Esophagus mucosa (tissue), 1 donor: ENCODE measurements at places on chromosomes 2 and 18.
A peak's percentile ranks its signal among the peaks of the same experiment; 100 is the strongest.

GRCh38 chr18:13893418-13893760, 21.9 kb downstream of the MC2R start:
- ATAC-seq, result no peak

DNA sequence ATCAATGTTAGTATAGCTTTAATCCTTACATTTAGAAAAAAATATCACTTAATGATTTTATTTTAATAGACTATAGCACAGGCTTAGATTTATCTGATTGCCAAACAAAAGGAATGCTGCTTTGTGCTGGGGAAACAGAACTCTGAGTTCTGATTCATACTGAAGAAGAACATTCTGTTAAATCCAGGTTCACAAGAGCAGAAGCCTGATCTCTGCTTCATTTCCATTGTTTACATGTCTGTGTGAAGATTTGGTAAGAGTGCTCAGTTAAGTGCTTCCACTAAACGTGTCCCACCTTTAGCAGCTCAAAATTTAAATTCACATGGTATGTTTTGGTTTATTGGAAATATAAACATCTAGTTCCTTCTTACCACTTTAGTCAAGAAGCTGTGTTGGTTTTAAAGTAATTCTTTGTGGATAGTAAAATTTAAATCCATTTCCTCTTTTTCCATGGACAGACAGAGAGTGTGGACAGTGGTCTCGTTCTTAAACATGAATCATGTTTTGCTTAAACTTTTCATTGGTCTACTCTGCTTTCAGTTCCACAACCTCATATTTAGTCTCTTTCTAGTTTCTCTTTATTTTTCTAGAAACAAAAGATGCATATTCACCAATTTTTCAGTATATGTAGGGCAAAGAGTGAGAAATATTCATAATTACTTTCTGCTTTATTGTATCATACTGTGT, 59.1 kb downstream of the NYAP2 start:
- no peak for ATAC-seq

GRCh38 chr18:13443552-13443951, 225.0 kb downstream of the LDLRAD4 start:
- no peak for ATAC-seq

DNA sequence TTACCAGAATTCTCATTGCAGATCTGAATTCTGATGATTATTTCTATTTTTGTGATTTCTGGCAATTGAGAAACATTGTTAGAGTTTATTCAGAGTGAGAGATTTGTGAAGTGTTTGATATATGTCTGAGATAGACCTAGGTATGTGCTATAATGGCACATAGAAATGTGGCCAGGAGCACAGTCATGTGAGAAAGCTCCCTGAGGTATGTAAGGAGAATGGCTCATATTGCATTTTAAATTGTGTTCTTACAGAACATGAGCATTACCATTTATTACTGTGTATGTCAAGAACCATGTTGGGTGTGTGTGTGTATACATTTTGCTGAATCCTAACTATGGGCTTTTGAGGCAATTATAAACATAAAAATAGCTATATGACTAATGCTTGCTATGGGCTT, 101.2 kb downstream of the RAPGEF4 start:
- ATAC-seq, result no peak

GRCh38 chr2:8622199-8622911, 59.5 kb upstream of the ID2 start:
- no peak for ATAC-seq

DNA sequence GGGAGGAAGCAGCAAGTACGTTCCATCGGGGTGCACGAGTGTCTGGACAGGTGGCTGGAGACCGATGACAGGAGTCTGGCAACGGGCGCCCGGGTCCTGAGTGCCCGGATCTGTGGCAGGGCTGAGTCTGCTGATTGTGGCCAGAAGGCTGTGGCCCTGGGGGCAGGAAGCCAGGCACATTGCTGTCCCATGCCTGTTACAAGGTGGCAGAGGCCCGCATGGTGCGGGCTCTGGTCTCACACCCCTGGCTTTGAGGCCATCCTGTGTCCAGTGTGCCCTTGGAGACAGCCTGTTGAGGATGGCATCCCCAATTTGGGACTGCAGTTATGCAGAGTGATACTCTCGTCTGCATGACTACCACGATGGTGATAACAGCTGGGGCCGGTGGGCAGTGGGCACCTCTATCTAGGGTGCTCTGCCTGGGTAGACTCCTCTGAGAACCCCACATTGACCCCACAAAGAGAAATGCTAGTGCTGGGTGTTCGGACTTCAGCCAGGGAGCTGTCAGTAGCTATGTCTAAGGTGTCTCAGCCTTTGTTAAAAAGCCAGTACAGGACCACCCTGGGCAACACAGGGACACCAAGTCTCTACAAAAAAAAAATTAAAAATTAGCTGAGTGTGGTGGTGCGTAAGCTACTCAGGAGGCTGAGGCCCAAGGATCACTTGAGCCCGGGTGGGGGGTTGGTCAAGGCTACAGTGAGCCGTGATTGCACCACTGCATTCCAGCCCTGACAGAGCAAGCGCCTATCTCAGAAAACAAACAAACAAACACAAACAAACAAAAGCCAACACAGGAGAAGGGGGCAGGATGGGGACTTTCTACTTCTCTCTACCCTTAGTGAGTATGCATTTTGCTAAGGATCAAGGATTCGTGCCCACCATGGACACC, 88.3 kb downstream of the RHOB start:
- ATAC-seq, result no peak

DNA sequence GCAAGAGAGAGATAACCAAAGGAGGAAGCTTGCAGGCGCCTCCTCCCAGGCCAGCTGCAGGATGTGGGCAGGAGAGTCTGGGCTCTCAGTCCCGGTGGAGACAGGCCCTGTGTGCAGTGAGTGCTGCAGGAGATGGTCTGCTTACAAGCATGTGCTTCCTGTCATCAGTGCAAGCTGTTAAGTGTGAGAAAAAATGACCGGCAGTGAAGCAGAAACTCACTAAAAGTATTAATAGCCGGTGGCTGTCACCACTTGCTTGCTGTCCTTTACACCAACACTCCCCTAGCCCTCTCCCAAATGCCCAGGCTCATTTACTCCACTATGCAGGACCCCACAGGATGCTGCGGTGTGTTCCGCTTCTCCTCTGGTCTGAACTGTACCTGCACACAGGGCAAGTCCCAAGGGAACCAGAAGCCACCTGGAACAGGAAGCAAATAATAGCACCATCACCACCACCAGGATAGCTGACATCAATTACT, 435.6 kb upstream of the HS6ST1 start:
- ATAC-seq, result peak; percentile 58

GRCh38 chr2:113083296-113083695, 15.5 kb downstream of the IL1F10 start:
- no peak for ATAC-seq

DNA sequence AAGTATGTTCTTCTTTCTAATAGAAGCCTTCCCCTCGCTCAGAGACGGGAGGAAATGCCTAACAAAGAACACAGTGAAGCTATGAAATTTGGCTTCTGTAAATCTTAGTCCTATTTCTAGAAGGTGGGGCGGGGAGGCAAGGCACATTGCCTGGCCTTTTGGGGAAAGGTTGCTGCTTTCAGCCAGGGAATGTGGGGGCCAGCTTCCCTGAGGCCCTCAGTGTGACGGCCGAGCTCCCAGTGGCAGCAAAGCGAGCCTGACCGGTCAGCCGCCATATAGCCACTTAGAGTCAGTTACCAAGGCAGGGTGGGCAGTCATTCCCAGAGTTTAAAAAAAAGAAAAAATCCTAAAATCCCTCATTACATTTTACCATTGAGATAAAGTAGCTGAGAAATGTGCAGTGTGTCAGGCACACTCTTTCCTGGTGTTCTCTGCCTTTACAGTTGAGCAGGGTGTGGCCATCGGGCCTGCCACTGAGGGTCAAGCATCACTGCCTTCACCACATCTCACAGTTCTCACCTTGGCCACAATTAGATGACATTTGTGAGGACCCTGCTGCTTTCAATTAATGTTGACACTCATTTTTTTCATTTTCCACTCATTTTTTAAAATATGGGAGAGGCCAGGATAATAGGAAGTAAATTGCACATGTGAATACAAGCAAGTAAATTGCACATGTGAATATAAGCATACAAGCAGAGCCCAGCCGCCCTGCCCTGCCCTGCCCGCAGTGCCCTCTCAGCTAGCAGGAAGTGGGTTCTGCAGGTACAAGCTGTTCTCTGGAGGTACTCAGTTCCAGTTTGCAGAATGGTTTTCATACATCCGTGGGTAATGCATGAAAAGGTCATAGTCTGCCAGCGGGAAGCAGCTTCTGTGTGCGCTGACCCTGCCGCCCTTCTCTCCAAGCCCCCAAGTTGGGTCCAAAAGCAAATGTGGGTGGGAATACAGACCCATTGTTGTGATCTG, 76.9 kb downstream of the WDSUB1 start:
- peak; percentile 71 for ATAC-seq

GRCh38 chr18:23693846-23694245, 4.6 kb downstream of the LAMA3 start:
- ATAC-seq, result no peak

- ATAC-seq, result no peak
Measured at GRCh38 chr2:220057916-220058315, 430.5 kb downstream of the SLC4A3 start.

DNA sequence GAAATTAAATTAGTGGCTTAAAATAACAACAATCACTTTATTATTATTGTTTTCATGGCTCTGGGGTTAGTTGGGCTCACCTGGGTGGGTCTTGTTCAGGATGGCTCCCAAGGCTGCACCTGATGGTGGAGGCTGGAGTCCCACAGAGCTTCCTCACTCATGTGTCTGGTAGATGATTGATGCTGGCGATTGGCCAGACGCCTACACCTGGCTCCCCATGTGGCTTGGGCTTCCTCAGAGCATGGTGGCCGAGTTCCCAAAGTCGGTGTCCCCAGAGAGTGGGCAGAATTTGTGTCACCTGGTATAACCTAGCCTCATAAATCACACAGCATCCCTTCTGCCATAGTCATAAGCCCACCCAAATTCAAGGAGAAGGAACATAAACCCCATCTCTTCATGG, 18.2 kb downstream of the DBI start:
- ATAC-seq, result no peak

DNA sequence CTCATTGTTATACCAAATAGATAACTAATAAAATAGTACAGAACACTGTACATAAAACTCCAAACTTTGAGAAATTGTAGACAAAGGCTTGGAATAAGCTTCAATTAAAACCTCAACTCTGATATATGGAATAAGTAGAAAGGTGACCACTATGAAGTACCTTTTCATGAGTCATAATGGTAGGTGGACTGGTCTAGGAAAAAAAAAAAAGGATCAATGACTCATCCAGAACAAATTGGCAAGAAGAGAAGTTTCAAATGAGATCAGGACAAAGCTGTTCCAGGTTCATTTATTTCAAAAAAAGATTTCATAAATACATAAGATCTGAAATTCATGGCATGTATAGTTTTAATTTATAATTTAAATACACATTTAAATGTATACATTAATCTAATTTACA, 769.7 kb downstream of the SUCLG1 start:
- no peak for ATAC-seq

GRCh38 chr18:23706971-23707640, 17.9 kb downstream of the LAMA3 start:
- ATAC-seq, result peak; percentile 78
